ENCODE measurements at places on chromosomes 7 and 10. TPM values are rescaled to one million over a fixed set of nuclear protein-coding genes. Genes with fewer than 3 reads are reported as not detected.

HOXA9 gene
- total RNA-seq: 19.5 TPM

LIPJ gene
- under 0.01 TPM for total RNA-seq

TMEM273 gene
- 0.59 TPM for total RNA-seq

PDZD7 gene
- 0.72 TPM for total RNA-seq

HOXA7 gene
- 4.4 TPM for total RNA-seq

GPR37 gene
- total RNA-seq: 0.29 TPM

STEAP1 gene
- 45.4 TPM for total RNA-seq

TLX1 gene
- total RNA-seq: not detected

FZD1 gene
- total RNA-seq: 45.4 TPM

APBB1IP gene
- 14.8 TPM for total RNA-seq

All from osteoblast (primary cell).